ENCODE measurements at places on chromosomes 2 and 18. TPM values are rescaled to one million over a fixed set of nuclear protein-coding genes. Genes with fewer than 3 reads are reported as not detected.

The ALK gene
- total RNA-seq, result 1.2 TPM

The RGPD3 gene
- total RNA-seq, result 0.82 TPM

The SMC6 gene
- 10.9 TPM for total RNA-seq

The MATN3 gene
- total RNA-seq, result 0.71 TPM

The FKBP1B gene
- total RNA-seq, result 8.0 TPM

GRCh38 chr2:204027091-204027490, 90.5 kb downstream of the ICOS start:
- no peak for DNase-seq

DNA sequence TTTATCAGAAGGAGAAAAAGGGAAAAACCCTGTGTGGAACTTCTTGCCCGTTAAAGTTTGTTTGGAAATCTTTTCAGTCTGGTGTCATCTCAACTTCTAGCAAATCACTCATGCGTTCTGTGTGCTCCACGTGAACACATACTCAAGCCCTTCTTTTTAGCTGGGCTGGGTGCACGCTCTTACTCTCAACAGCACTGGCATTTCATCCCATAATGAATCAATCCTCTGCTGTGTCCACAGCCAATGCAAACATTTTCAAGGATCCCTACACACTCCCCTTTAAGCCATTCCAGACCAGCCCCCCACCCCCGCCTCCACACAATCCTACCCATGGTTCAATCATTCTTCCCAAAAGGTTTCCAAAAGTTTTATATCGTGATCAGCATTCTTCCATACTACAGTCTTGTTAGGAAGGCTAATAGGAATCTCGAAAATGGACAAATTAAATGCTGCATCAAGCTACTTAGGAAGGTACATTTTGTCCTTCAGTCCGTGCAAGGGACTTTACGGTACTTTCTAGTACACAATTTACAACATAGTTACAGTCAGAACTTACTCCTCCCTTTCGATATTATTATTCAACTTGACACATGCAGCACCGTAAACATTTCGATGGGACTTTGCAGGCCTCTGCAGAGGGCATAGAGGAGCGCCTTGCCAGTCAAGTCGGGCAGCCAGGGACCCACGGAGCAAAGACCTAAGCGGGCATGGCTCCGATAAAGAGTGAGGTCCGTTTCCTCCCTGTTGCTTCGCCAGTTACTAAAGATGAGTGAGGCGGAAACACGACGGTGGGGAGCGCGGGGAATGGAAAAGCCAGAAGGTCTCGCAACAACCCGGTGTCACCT, 1.4 kb downstream of the PTGR3 start:
- no peak for DNase-seq

The SLC19A3 gene
- 0.95 TPM for total RNA-seq

GRCh38 chr2:146238254-146238966, 1606.4 kb upstream of the ACVR2A start:
- DNase-seq, result no peak

DNA sequence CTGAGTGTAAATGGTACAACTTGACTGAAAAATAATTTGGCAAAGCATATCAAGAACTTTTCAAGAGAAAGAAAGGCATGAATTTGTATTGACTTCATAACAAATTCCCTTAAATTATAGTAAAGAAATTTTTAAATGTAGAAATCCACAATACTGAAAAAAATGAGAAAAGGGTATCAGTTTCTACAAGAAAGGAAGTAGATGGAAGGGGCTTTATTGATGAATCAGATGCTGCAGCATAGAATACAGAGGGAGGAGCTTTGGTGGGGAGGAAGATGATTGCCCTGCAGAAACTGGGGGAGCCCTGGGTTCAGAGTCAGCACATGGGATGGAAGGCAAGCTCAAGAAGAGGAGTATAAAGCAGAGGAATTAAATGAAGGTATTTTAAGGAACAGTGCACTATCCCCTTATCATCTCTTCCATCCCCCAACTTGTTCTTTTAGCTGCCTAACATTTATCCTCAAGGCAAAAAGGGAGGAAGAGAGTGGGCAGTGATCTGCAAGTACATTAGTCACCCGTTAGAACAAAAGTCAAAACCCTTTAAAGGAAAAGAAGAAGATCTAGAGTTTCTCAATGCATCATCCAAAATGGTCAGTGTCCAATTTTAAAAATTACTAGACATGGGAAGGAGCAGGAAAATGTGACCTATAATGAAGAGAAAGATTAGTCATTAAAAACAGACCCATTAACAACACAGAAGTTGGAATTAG, 77.7 kb downstream of the KCTD18 start:
- no peak for DNase-seq

The GNLY gene
- not detected for total RNA-seq

The LYG1 gene
- 1.2 TPM for total RNA-seq

- DNase-seq, result no peak
Measured at GRCh38 chr2:83331810-83332209, 1127.3 kb downstream of the SUCLG1 start.

DNA sequence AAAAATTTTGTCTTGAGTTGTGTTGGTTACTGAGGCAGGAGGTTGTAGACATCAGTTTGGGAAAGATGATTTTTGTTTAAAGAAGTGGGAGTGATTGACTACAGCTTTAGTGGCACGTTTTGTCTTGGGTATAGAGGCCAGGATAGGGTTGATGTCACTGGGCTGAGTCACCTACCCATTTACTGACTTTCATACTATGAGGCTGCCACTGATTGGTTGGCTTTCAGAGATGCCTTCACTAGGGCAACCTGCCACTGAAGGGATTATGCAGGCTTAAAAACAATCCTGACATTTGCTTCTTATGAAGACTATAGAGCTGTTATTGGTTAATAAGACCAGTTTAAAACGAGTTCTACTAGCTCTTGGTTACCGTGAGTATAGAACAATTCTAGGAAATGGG, 479.1 kb downstream of the SOX11 start:
- no peak for DNase-seq

DNA sequence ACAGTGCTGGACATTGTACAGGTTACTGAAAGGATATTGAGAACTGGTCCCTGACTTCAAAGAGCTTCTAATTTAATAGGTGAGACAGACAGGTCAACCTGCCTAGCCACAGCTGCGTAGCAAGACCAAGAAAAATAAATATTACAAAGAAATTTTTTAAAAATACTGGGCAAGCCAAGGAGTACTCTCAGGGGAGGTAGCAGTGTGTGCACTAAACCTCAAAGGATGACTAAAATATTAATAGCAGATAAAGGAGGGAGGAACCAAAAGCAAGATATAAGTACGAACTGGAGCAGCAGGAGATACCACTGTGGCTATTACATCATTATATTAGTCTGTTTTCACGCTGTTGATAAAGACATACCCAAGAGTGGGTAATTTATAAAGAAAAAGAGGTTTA, 14.9 kb downstream of the SCG2 start:
- no peak for DNase-seq

The GATA6 gene
- total RNA-seq, result 3.5 TPM

DNA sequence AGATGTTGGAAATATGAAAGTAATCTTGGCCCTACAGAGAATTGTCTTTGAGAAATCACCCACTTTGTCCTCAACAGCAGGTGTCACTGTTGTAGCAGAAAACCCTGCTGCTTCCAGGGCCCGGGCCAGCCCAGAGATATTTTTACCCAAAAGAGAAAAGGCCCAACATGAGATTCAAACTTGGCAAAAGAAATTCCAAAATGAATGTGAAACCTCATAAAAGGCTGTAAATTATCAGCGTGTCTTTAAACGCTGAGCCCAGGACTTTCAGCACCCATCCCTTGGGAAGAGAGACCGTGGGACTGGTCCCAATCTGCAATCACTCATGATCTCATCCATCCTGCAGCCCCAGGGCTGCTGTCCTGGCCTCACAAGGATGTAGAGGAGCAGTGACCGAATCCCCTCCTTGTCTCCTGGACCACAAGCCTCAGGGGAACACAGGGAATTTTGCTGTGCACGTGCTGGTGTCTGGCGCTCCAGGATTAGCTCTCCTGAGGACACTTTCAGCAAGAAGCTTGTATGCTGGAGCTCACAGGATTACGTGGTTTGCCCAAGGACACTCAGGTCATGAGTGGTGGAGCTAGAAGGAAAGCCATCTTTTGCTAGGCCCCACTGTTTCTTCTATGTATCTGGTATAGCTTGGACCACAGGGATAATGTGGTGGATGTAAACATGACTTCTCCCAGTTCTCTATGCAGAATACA, 202.1 kb downstream of the RNF144A start:
- DNase-seq, result no peak

GRCh38 chr18:77061281-77061945, 71.2 kb downstream of the MBP start:
- no peak for DNase-seq

DNA sequence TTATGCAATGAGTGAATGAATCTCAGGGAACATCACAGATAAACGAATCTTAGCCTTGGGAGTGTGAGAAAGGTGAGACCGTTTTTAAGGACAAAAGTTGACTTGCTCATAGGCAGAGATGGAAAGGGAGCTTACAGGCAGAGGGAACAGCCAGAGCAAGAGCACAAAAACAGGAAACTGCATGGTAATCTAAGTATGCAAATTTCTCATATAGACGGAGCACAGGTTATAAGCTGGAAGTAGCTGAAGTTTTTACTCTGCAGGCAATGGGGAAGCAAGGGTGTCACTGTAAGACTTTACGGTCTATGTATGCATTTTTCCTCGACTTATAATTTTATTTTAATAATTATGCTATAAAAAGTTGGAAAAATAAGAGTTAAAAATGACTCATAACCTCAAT, 44.8 kb upstream of the STRN start:
- no peak for DNase-seq

DNA sequence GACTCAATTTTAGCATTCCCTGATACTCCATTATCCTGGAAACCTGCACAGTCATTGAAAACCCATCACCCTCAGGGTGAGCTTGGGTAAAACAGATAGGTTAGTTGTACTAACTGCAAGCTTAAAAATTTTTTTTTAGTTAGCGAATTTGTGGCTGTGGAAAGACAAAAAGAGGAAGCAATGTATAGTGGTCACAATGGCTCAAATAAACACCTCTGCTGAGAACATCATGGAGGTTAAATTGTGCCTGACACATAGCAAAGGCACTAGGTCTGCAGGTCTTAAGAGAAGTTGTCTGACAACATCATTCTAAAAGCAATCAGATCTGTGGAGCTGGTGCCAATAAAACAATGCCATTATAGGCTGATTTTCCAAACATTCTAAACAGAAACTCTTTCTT, 84.4 kb upstream of the CAVIN2 start:
- no peak for DNase-seq

The ZNF513 gene
- total RNA-seq, result 8.7 TPM

The ALPP gene
- total RNA-seq, result not detected

DNA sequence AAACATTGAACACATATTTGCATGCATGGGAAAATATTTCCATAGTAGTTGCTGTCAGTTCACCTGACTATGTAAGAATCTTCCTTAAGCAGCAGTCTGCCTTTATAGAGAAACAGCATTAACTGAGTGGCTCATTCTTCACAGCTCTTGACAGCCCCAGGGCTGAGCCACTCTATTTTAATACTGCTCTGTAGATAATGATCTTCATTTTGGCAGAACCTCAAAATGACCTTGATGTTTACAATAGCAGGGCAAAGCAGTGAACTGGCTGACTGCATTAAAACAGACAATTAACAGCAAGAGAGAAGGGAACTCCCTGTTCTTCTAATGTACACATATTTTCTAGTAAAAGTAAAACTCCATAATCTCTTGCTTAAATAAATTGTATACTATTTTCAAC, 580.6 kb upstream of the SOX11 start:
- no peak for DNase-seq

- no peak for DNase-seq
Measured at GRCh38 chr2:122486705-122487415, 731.4 kb downstream of the TSN start.

GRCh38 chr2:99598441-99598840, 108.6 kb upstream of the REV1 start:
- no peak for DNase-seq

GRCh38 chr2:130836501-130837174, at the start of gene ARHGEF4:
ARHGEF4 (plus strand) TSS chr2:130836914; CDS start chr2:130836954, 40 bp downstream.
- no peak for DNase-seq

DNA sequence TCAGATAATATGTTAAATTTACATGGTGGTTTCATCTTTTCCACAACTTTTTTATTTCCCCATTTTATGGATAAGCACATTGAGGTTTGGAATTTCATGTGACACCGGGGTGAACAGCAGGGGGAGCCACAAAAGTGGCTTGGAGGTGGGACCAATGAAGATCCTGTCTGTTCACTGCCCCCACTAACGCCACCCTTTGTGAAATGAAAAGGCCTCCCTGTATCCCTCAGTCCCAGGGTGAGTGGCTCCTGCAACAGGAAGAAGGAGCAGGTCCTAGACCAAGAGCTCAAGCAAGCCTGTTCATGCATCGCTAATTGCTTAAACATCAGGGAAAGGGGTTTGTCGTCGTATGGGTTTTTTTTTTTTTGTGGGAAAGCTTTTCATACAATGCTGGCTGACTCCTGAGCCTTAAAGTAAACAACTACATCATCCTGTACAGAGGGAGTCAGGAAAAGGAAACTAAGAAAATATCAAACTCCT, 267.8 kb upstream of the EPAS1 start:
- DNase-seq, result no peak

- DNase-seq, result peak; percentile 79
Measured at GRCh38 chr2:127094509-127095366, 12.2 kb downstream of the BIN1 start.

The FTCDNL1 gene
- 1.7 TPM for total RNA-seq

GRCh38 chr2:71601136-71602114, 148.1 kb downstream of the DYSF start:
- peak; percentile 61 for DNase-seq

The GPR155 gene
- total RNA-seq, result 28.9 TPM

GRCh38 chr2:83058683-83059082, 1400.4 kb downstream of the SUCLG1 start:
- no peak for DNase-seq

The RTP5 gene
- total RNA-seq, result 0.16 TPM

DNA sequence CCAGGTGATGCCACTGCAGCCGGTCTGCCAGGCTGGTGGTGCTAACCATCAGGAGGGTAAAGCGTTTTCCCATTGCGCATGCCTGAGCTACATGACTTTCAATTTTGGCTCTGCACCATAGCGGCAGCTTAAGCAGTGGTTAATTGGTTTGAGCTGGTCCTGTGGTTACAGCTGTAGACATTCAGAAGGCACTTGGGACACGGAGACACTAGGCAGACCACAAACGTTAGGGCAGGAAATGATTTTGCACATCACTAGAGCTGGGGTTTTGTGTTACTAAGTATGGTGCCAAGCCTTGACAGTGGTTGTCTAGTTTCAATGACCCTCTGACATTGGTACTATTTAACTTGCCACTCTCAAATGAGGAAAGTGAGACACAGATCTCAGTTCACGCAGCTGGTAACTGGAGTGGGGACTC, 28.9 kb upstream of the CNOT11 start:
- DNase-seq, result no peak

The MC2R gene
- total RNA-seq, result not detected

DNA sequence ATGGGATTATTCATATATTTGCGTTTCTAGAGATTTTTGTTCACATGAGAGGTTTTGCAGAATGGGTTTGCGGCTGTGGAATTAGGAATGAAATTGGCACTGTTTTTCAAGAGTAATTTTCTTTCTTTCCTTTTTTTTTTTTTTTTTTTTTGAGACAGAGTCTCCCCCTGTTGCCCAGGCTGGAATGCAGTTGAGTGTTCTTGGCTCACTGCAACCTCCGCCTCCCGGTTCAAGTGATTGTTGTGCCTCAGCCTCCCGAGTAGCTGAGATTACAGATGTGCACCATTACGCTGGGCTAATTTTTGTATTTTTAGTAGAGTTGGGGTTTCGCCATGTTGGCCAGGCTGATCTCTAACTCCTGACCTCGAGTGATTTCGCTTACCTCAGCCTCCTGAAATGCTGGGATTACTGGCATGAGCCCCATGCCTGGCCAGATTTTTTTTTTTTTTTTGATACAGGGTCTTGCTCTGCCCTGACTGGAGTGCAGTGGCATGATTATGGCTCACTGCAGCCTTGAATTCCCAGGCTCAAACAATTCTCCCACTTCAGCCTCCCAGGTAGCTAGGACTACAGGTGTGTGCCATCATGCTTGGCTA, 65.3 kb downstream of the MIB1 start:
- DNase-seq, result no peak

The ANKRD62 gene
- total RNA-seq, result not detected
